ENCODE measurements at places on chromosomes 2 and 18. TPM values are rescaled to one million over a fixed set of nuclear protein-coding genes. Genes with fewer than 3 reads are reported as not detected.

- no peaks in the 10 kb centered on the region for H3K27me3 ChIP-seq
- no peaks in the 10 kb centered on the region for H3K36me3 ChIP-seq
- no peak overlapping the region for H3K27ac ChIP-seq
- no peak for DNase-seq
These were observed 49.0 kb downstream of the PRKRA start for GRCh38 chr2:178401994-178402437.

UGT1A6 gene
- not detected for total RNA-seq

GRCh38 chr2:45008296-45009129 lies 739 bp downstream of the SIX2 start:
- no peaks in the 10 kb centered on the region for H3K36me3 ChIP-seq
- peak overlapping the region; percentile 54 for H3K4me3 ChIP-seq
- peaks cover 42% of the 10 kb centered on the region for H3K27me3 ChIP-seq
- peaks cover 37% of the 10 kb centered on the region for H3K4me1 ChIP-seq
- peak overlapping the region; percentile 66 for H3K27ac ChIP-seq

PROKR1 gene
- total RNA-seq: 0.38 TPM

All from endothelial cell (in vitro differentiated cells).